ENCODE measurements at places on chromosomes 1 and 21. TPM values are rescaled to one million over a fixed set of nuclear protein-coding genes. Genes with fewer than 3 reads are reported as not detected.

- no peak for DNase-seq
- no peaks in the 10 kb centered on the region for H3K4me1 ChIP-seq
- no peak overlapping the region for H3K4me3 ChIP-seq
- no peaks in the 10 kb centered on the region for H3K36me3 ChIP-seq
- no peak overlapping the region for H3K27ac ChIP-seq
Observed at GRCh38 chr1:107247679-107248078, 106.8 kb downstream of the NTNG1 start.

Gene RSBN1
- total RNA-seq = 19.9 TPM

GRCh38 chr1:111141245-111142220, 1.5 kb downstream of the CEPT1 start:
- no peak for DNase-seq
- no peak overlapping the region for H3K27ac ChIP-seq
- H3K4me3 ChIP-seq = peak overlapping the region; percentile 74

Gene ADARB1
- 107 TPM for total RNA-seq

GRCh38 chr1:225460737-225461532, 33.1 kb upstream of the LBR start:
- DNase-seq = no peak
- H3K4me1 ChIP-seq = peaks cover 67% of the 10 kb centered on the region
- H3K4me3 ChIP-seq = no peak overlapping the region
- H3K27me3 ChIP-seq = no peaks in the 10 kb centered on the region
- H3K36me3 ChIP-seq = no peaks in the 10 kb centered on the region

- H3K4me1 ChIP-seq = peaks cover 5% of the 10 kb centered on the region
- H3K27me3 ChIP-seq = no peaks in the 10 kb centered on the region
- H3K36me3 ChIP-seq = no peaks in the 10 kb centered on the region
- DNase-seq = no peak
- no peak overlapping the region for H3K4me3 ChIP-seq
- no peak overlapping the region for H3K27ac ChIP-seq
Observed at GRCh38 chr1:44621841-44622286, 52.4 kb downstream of the TMEM53 start.

DNA sequence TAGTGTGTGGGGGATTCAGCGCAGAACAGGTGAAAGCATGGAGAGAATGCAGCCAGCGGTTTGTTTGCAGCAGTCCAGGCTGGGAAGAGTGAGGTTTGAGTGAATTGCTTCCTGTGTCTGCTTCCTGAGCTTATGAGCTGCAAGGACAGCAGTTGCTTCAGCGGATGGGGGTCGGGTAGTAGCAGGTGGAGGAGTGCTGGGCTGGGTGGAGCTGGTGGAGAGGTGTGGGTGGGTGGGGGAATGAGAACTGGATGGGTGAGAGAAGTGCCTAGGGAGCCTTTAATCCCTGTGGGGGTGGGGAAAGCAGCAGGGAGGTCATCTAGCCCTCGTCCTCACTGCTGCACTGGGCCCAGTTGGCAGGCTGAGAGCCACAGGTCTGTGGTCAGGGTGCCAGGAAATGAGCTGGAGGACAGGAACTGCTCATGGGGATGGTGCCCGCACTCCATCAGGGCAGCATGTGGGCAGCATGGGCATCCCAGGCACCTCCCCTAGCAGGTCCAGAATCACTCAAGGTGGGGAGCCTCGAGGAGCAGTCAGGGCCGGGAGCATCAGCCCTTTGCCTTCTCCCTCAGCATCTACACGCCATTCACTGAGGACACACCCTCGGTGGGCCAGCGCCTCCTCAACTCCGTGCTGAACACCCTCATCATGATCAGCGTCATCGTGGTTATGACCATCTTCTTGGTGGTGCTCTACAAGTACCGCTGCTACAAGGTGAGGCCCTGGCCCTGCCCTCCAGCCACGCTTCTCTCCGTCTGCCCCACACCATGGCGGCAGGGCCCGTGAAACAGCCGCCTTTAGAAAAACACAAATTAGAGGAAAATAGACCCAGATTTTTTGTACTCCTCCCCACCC, 14.8 kb downstream of the PSEN2 start:
- no peaks in the 10 kb centered on the region for H3K27me3 ChIP-seq
- H3K36me3 ChIP-seq = peaks cover 72% of the 10 kb centered on the region
- no peak overlapping the region for H3K4me3 ChIP-seq
- H3K4me1 ChIP-seq = peaks cover 24% of the 10 kb centered on the region
- H3K27ac ChIP-seq = no peak overlapping the region
- no peak for DNase-seq

Gene AGMAT
- not detected for total RNA-seq

- H3K27ac ChIP-seq = no peak overlapping the region
- peaks cover 22% of the 10 kb centered on the region for H3K4me1 ChIP-seq
- no peaks in the 10 kb centered on the region for H3K27me3 ChIP-seq
- no peak overlapping the region for H3K4me3 ChIP-seq
- no peak for DNase-seq
Observed at GRCh38 chr1:185488808-185489207, 171.8 kb upstream of the IVNS1ABP start.

DNA sequence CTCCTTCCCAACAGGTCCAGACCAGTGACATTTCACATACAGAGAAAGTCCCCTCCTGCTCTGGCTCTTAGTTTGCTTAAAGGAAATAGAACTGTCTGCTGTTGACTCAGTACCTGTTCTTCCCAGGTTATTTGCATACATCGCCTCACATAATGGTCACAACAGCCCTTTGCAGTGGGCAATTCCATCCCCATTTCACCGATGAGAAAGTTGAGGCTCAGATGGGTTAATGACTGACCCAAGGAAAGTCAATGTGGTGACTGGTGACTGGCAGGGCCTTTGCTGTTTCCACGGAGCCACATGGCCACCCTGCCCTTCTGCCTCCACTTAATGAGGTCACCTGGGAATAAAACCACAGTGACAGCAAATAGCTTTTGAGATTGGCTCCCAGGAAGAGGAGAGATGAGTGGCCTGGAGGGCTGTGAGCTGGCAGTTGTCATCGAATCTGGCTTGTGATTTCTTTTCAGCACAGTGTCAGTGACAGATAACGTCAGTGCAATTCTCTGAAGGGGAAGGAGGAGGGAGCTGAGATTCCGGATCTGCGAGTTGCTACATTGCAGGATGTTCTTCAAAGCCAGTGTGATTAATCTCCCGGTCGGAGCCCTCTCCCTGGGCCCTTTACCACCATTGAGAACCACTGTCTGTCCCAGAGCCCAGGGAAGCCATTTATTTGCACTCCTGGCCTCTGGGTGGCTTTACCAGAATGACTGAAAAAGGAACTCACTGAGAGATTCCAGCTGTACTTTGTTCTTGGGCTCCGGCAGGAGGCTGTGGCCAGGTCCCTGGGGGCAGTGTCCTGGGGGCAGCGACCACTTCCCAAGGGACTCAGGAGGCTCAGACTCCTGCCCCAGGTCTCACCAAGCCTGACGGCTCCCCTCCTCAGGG, 117.2 kb downstream of the CNIH3 start:
- peaks cover 36% of the 10 kb centered on the region for H3K4me1 ChIP-seq
- no peaks in the 10 kb centered on the region for H3K36me3 ChIP-seq
- DNase-seq = no peak
- no peak overlapping the region for H3K27ac ChIP-seq

Gene OLIG2
- total RNA-seq = not detected

- H3K27ac ChIP-seq = no peak overlapping the region
- peaks cover 43% of the 10 kb centered on the region for H3K4me1 ChIP-seq
- H3K4me3 ChIP-seq = no peak overlapping the region
- H3K36me3 ChIP-seq = no peaks in the 10 kb centered on the region
- DNase-seq = no peak
- no peaks in the 10 kb centered on the region for H3K27me3 ChIP-seq
Observed at GRCh38 chr1:55060133-55060999, 21.0 kb downstream of the PCSK9 start.

DNA sequence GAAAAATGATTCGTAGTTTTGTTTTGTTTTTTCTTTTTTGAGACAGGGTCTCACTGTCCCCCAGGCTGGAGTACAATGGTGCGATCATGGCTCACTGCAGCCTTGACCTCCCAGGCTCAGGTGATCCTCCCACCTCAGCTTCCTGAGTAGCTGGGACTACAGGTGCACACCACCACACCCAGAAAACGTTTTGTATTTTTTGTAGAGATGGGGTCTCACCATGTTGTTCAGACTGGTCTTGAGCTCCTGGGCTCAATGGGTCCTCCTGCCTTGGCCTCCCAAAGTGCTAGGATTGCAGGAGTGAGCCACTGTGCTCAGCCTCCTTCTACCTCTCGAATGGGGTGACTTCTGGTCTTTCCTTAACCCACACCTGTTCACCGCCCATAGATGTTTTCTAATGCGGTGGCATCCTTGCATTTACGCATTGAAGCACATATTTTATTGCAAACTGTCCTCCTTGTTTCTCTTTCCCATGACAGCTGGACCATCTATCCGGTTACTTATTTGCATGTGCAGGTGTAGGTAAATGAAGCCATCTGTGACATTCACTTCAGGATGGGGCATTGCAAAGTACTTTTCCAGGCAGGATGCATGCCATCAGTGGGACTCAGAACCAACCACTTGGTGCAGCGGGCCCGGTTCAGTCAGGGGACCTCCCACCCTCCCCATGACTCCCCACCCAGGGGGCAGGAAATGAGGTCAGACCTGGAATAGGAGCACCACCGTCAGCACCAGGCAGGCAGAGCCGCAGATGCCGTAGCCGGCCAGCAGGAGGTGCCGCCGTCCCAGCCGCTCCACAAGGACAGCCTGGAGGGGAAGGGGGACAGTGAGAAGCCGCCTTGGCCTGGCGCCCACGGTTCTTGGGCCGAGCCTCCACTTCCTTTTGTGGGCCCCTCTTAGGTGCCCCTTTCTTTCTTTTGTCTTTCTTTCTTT, 16.5 kb downstream of the SLC2A7 start:
- H3K36me3 ChIP-seq = no peaks in the 10 kb centered on the region
- H3K4me3 ChIP-seq = no peak overlapping the region
- no peak for DNase-seq
- no peak overlapping the region for H3K27ac ChIP-seq
- H3K27me3 ChIP-seq = no peaks in the 10 kb centered on the region
- no peaks in the 10 kb centered on the region for H3K4me1 ChIP-seq

Measured in esophagus muscularis mucosa (tissue), 4 donors.